Left lung (tissue), 14 donors: ENCODE measurements at places on chromosomes 4 and X. TPM values are rescaled to one million over a fixed set of nuclear protein-coding genes. Genes with fewer than 3 reads are reported as not detected.

- H3K4me1 ChIP-seq: no peaks in the 10 kb centered on the region
- no peak overlapping the region for H3K27ac ChIP-seq
- peak overlapping the region; percentile 36 for H3K4me3 ChIP-seq
Observed at GRCh38 chr4:61201961-61202637, 2.0 kb downstream of the ADGRL3 start.

GRIA2 gene
- not detected for total RNA-seq

DNA sequence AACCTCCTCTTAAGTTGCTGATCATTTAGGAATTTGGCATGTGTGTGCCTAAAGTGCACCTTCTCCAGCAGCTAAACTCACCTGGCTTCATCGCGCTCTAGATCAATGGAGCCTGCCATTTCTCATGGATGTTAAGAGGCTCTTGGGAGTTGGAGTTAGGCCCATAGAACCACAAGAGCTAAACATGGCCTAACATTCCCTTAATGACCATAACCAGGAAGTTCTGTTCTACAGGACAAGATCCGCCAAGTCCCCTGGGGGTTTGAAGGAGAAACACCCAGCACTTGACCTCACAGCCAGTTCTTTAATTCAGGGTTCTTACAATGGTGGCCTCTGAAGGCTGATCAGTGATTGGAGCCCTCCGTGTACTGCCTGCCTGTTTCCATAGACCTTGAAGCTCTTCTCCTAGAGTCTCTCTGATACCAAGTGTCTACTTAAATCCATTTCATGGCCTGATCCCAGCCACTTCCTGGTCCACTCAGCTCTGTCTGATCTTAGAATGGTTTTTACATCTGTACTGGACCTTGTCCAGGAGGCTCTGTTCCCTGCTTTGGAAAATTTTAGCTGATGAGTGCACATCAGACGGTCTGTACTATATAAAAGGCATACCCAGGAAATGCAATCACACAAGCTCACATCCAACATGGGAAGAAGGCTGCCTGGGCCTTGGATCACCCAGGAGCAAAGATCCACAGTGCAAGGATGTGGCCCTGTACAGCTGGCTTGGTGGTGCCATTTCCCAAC lies 45.1 kb downstream of the RPS3A start:
- H3K4me1 ChIP-seq: no peaks in the 10 kb centered on the region
- peak; percentile 24 for DNase-seq
- no peaks in the 10 kb centered on the region for H3K36me3 ChIP-seq
- H3K27ac ChIP-seq: no peak overlapping the region
- H3K4me3 ChIP-seq: no peak overlapping the region

DNA sequence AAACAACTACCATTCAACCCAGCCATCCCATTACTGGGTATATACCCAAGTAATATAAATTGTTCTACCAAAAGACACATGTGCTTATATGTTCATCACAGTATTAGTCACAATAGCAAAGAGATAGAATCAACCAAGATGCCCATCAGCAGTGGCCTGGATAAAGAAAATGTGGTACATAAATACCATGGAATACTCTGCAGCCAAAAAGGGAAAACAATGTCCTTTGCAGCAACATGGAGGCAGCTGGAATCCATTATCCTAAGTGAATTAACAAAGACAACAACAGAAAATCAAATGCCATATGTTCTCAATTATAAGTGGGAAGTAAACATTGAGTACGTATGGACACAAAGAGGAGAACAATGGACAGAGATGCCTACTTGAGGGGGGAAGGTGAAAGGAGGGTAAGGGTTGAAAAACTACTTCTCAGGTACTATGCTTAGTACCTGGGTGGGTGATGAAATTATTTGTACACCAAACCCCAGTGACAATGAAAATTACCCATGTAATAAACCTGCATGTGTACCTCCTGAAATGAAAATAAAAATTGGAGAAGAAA lies 632.1 kb upstream of the AADAT start:
- no peaks in the 10 kb centered on the region for H3K36me3 ChIP-seq
- no peak for DNase-seq
- no peak overlapping the region for H3K4me3 ChIP-seq
- no peaks in the 10 kb centered on the region for H3K4me1 ChIP-seq
- H3K27ac ChIP-seq: no peak overlapping the region

FRYL gene
- 72.7 TPM for total RNA-seq

COL25A1 gene
- 0.82 TPM for total RNA-seq

NEIL3 gene
- 2.7 TPM for total RNA-seq

RUFY3 gene
- total RNA-seq: 59.9 TPM

DNA sequence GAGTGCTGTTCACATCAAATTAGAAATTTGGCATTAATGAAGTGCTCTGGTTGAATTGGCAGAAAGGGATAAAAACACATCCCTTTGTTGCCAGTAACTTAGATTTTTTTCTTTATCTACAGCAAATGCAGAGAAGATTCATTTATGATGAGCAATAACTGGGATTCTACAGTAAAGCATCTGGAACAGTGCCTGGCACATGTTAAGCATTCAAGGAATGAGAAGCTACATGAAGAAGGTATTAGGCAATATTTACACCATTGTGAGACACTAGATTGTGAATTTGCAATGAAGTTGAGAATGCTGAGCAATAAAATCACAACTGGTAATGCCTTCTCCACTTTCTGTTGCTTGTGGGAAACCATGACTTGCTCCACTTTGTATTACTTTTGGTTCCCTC lies 33.5 kb downstream of the PCDH19 start:
- no peaks in the 10 kb centered on the region for H3K4me1 ChIP-seq
- peaks cover 10% of the 10 kb centered on the region for H3K27me3 ChIP-seq
- H3K27ac ChIP-seq: no peak overlapping the region
- no peaks in the 10 kb centered on the region for H3K36me3 ChIP-seq

- DNase-seq: no peak
- H3K27ac ChIP-seq: no peak overlapping the region
- no peak overlapping the region for H3K4me3 ChIP-seq
- no peaks in the 10 kb centered on the region for H3K4me1 ChIP-seq
Observed at GRCh38 chr4:34148322-34148908, 2095.9 kb downstream of the ARAP2 start.
